ENCODE measurements at places on chromosomes 2 and 18.
A peak's percentile ranks its signal among the peaks of the same experiment; 100 is the strongest.

DNA sequence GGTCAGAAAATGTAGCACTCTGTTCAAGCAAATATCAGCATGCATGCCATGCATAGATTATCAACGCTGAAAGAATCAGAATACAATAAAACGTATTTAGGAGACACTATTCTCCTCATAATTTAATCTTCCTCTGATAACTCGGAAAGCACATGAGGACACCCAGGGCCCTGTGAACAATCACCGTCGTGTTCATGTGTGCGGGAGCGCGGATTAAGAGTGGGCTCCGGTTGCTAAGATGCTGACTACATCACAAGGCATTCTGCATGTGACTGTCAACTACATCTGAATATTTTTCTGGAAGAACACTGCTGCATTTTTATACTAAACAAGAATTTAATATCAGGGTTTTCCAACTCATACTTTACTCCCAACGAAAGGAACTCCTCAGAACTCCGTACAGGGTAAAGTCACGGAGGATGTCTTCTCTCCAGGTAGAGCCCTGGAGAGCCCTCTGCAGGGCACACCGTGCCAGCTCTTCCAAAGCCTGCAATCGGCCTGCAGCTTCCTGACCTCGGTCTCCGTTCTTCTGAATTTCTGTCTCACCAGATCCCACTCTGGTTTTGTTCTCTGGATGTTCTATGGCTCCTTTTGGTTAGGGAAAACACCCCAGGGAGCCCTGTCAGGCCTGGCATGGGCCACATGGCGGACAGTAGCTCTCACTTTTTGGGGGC, 59.6 kb downstream of the ZNF516 start:
- DNase-seq, result peak; percentile 46

- DNase-seq, result peak; percentile 44
These were observed 4.4 kb downstream of the ANKRD23 start for GRCh38 chr2:96839293-96839874.

DNA sequence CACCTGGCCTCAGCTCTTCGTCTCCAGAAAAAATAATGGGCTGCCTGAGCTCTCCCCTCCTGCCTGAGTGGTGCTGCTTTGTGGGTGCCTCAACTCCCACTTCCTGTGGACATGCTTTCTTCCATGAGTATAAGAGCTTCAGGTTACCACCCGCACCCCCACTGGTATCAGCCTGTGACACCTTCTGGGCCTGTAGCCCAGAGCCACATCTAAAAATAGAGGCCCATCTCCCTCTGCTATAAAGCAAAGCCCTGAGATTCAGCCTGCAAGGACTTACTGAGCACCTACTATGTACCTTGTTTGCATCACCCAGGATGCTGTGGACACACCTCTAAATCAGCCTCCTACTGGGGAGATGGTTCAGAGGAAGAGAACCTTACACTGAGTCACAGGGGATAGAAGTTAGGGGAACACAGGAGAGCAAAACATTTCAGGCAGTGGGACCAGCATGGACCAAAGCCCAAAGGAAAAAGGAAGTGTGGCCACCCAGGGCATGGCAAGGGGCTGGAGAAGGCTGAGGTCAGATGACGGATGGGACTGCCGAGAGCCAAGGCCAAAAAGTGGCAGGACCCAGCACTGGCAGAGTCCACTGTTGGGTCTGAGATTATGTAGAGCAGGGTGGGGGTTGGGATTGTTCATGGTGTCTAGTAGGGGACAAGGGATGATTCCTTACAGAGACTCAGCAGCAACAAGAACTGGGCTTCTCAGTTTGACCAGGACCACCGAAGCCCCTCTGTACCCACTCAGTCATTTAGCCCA, 123.7 kb upstream of the PPP1CB start:
- DNase-seq, result no peak

- DNase-seq, result no peak
These were observed 52.3 kb downstream of the INPP4A start for GRCh38 chr2:98496750-98497493.

GRCh38 chr2:170524828-170525565, 190.1 kb upstream of the SP5 start:
- DNase-seq, result no peak

DNA sequence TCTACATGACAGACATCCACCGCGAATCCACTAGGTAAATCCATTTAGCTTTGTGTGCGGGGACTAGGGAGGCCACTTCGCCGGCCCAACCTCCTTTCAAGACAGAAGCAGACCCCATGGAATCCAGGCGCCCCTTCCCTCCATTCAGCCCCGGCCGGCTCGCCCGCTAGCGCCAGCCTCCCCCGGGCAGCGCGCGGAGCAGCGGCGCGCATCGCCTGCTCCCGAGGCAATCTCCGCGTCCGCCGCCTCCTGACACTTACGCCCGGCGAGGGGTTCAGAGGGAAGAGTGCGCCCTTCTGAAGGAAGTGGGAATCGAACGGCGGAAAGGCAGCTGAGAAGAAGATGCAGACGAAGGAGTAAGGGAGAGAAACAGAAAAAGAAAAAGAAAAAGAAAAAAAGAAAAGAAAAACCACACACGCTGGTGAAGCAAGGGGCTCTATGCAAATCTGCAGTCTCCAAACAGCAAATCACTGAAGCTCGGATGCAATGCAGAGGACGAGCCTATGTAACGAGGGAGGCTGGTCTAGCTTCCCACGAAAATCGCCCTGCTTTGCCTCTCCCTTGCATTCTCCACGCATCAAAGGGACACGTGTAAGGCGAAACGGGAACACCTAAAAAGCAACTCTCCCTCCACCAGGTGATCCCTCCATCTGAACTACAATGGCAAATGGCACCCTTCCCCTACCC, 684.4 kb downstream of the NRXN1 start:
- peak; percentile 75 for DNase-seq

GRCh38 chr2:127645395-127646291, at the start of gene GPR17:
Gene GPR17 (plus strand): TSS chr2:127646153. CDS start chr2:127650736, 4,583 bp downstream.
- no peak for DNase-seq

- no peak for DNase-seq
These were observed 452.8 kb upstream of the VWC2L start for GRCh38 chr2:213958086-213958485.

GRCh38 chr2:204892506-204893255, 347.4 kb downstream of the PARD3B start:
- DNase-seq, result no peak

- DNase-seq, result no peak
These were observed 22.9 kb downstream of the SH3BP4 start for GRCh38 chr2:234974501-234975385.

- DNase-seq, result no peak
These were observed 1.5 kb upstream of the IL1RL2 start for GRCh38 chr2:102185347-102185746.

DNA sequence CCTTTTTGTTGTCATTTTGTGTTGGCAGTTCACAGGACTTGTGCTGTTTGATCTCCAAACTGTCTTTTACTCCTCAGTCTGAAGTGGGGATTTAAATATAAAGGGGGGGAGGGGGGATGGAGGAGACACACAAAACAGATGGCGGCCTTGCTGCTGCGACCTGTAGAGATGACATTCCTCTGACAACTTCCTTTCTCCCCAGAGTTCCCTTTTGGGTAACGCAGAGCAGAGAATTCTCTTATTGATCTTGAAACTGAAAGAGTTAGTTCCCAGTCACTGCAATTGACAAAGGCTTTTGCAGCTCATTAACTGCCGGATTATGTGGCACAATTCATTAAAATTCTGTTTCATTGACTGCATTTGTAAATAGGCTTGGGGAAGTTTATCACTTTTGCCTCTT, 279.3 kb downstream of the TSN start:
- no peak for DNase-seq

DNA sequence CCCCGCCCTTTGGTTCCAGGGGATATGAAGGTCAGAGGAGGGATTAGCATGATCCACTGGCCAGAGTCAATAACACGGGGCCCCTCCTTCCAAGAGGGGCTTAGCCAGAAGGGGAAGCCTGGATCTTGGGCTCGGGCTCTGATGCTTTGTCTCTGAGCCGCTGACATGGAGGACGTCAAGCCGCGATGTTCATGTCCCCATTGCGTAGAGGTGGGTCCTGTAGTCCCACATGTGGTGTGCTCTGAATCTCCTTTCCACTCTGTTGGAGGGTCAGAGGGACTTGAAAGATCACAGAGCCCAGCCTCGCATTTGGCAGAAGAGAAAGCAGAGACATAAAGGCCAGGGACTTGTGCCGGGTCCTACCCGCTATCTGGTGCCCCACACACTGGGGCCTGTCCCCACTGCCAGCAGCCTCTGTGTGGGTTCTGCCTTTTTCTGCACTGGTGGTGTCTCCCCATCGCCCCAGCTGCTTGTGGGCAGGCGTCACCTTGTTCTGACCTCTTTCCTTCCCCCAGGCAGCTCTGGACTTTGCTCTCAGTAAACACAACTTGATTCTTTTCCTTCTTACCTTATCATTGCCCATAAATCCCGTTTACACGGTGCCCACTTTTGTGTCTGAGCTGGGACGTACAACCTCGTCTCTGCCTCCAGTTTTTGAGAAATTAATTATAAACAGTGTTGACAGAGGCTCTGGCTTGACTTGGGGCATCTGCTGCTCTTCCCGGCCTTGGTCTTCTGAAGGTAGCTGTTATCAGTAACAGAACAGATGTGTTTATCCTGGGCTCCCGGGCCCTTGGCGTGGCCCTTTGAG, 48.8 kb downstream of the SH3BP4 start:
- peak; percentile 57 for DNase-seq

DNA sequence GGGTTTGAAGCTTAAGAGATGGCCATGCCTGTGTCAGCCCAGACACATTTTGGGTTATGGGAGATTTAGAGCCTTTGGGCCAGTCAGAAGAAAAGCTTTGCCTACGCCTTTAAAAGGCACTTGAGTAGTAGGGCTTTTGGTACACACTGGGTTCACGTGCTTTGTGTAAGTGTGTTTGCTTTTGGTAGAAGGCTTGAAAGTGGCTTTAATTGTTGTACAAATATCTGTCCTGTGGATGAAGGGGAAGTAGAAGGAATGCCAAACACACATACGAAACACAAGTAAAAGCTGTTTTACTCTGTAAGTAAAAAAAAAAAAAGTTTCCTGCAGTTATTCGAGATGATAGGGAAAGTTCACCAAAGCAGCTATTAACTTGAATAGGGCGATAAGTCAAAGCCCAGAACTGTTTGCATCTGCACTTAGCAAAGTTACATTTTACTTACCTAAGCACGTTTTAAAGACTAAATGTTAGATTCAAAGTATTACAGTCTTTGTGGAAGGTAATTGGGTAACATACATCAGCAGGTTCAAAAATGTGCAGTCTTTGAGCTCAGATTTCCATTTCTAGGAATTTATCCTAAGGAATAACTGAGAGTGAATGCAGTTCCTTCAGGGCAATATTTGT, 75.4 kb downstream of the STK25 start:
- no peak for DNase-seq

Data from islet precursor cell (in vitro differentiated cells).